ENCODE measurements at places on chromosomes 1 and 21. TPM values are rescaled to one million over a fixed set of nuclear protein-coding genes. Genes with fewer than 3 reads are reported as not detected.
A peak's percentile ranks its signal among the peaks of the same experiment; 100 is the strongest.

Gene NPR1
- total RNA-seq, result 0.16 TPM

Gene NHLH1
- 0.31 TPM for total RNA-seq

Gene DIP2A
- total RNA-seq, result 39.2 TPM

Gene CLCNKB
- total RNA-seq, result 0.34 TPM

Gene ASH1L
- total RNA-seq, result 51.5 TPM

Gene CRYBG2
- not detected for total RNA-seq

Gene TTC24
- total RNA-seq, result not detected

Gene CFHR1
- total RNA-seq, result not detected

Gene HCRTR1
- 0.50 TPM for total RNA-seq

Gene EPB41
- total RNA-seq, result 9.7 TPM

Gene DHX9
- total RNA-seq, result 137 TPM

Gene AMPD1
- not detected for total RNA-seq

Gene LMOD1
- 15.9 TPM for total RNA-seq

Gene SPSB1
- total RNA-seq, result 52.8 TPM

GRCh38 chr1:153543736-153544135, 1.9 kb downstream of the S100A4 start:
- peak overlapping the region; percentile 99 for H3K27ac ChIP-seq
- H3K4me3 ChIP-seq, result peak overlapping the region; percentile 78
- H3K27me3 ChIP-seq, result no peaks in the 10 kb centered on the region
- DNase-seq, result no peak
- H3K4me1 ChIP-seq, result peaks cover 96% of the 10 kb centered on the region

GRCh38 chr1:160761886-160762285, 22.8 kb downstream of the SLAMF7 start:
- no peak overlapping the region for H3K4me3 ChIP-seq
- no peak for DNase-seq
- no peak overlapping the region for H3K27ac ChIP-seq
- H3K36me3 ChIP-seq, result no peaks in the 10 kb centered on the region

- H3K36me3 ChIP-seq, result no peaks in the 10 kb centered on the region
- no peaks in the 10 kb centered on the region for H3K27me3 ChIP-seq
- peak overlapping the region; percentile 82 for H3K27ac ChIP-seq
- no peak for DNase-seq
- H3K4me1 ChIP-seq, result peaks cover 29% of the 10 kb centered on the region
- H3K4me3 ChIP-seq, result no peak overlapping the region
Measured at GRCh38 chr1:8822373-8823294, 5.2 kb upstream of the RERE start.

DNA sequence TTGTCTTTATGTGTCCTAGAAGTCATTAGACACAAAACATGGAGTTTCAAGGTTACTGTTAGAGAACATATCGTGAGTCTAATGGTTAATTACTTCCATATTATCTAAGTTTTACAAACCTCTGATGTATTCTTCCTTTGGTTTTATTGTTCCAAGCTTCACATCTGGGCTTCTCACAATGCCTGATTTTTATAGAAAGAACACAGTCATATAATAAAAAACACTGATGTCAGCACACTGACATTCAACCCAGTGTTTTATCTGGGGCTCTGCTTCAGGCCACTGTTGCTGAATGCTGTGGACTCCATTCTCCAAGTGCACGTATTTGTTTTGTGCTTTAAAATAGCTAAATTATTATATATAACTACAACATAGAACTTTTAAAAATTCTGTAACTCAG, 232.9 kb downstream of the SMYD3 start:
- no peaks in the 10 kb centered on the region for H3K36me3 ChIP-seq
- H3K27ac ChIP-seq, result no peak overlapping the region
- no peaks in the 10 kb centered on the region for H3K27me3 ChIP-seq
- no peak for DNase-seq
- H3K4me1 ChIP-seq, result no peaks in the 10 kb centered on the region
- H3K4me3 ChIP-seq, result no peak overlapping the region

GRCh38 chr1:87077959-87078639, 163.7 kb downstream of the HS2ST1 start:
- H3K4me1 ChIP-seq, result peaks cover 12% of the 10 kb centered on the region
- H3K4me3 ChIP-seq, result no peak overlapping the region
- H3K27ac ChIP-seq, result no peak overlapping the region
- no peaks in the 10 kb centered on the region for H3K36me3 ChIP-seq
- H3K27me3 ChIP-seq, result no peaks in the 10 kb centered on the region

DNA sequence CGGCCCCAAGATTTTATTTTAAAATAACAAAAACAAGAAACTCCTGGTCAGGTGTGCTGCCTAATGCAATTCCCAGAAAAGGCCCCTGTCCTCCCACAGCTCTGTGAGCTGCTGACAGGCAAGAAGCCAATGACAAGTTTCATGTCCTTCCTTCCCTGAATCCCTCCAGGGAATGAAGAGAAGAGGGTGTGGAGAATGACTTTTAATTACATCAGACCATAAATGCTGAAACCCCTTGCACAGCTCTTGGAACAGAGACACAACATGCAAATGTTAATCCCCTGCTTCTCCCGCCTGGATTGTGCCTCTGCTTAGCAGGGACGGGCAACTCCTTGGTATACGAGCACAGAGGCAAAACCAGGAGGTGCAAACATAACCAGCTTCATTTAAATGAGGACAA, 228.1 kb upstream of the CAMK1G start:
- no peak overlapping the region for H3K4me3 ChIP-seq
- no peak overlapping the region for H3K27ac ChIP-seq
- H3K27me3 ChIP-seq, result peaks cover 12% of the 10 kb centered on the region
- no peak for DNase-seq
- H3K36me3 ChIP-seq, result no peaks in the 10 kb centered on the region
- no peaks in the 10 kb centered on the region for H3K4me1 ChIP-seq

GRCh38 chr1:164731161-164731876, 172.3 kb downstream of the PBX1 start:
- H3K4me1 ChIP-seq, result peaks cover 15% of the 10 kb centered on the region
- no peaks in the 10 kb centered on the region for H3K36me3 ChIP-seq
- H3K27me3 ChIP-seq, result no peaks in the 10 kb centered on the region
- no peak overlapping the region for H3K27ac ChIP-seq
- DNase-seq, result no peak
- H3K4me3 ChIP-seq, result no peak overlapping the region

GRCh38 chr1:162562470-162562828, 927 bp downstream of the UAP1 start:
- no peaks in the 10 kb centered on the region for H3K27me3 ChIP-seq
- DNase-seq, result no peak
- H3K4me3 ChIP-seq, result peak overlapping the region; percentile 90
- H3K4me1 ChIP-seq, result peaks cover 44% of the 10 kb centered on the region
- H3K36me3 ChIP-seq, result peaks cover 7% of the 10 kb centered on the region
- H3K27ac ChIP-seq, result peak overlapping the region; percentile 96

- H3K27me3 ChIP-seq, result no peaks in the 10 kb centered on the region
- H3K4me3 ChIP-seq, result peak within 1 kb of the TSS; percentile 90
- DNase-seq, result peak; percentile 96
- peaks cover 15% of the 10 kb centered on the region for H3K36me3 ChIP-seq
Measured at GRCh38 chr21:26845066-26845758, at the start of gene ADAMTS1. TSS of gene ADAMTS1 (minus strand) at chr21:26845409. CDS start at chr21:26844954, 455 bp downstream.

- H3K36me3 ChIP-seq, result no peaks in the 10 kb centered on the region
- H3K4me3 ChIP-seq, result no peak overlapping the region
- no peaks in the 10 kb centered on the region for H3K27me3 ChIP-seq
- no peaks in the 10 kb centered on the region for H3K4me1 ChIP-seq
Measured at GRCh38 chr1:37131281-37131680, 97.0 kb upstream of the GRIK3 start.

DNA sequence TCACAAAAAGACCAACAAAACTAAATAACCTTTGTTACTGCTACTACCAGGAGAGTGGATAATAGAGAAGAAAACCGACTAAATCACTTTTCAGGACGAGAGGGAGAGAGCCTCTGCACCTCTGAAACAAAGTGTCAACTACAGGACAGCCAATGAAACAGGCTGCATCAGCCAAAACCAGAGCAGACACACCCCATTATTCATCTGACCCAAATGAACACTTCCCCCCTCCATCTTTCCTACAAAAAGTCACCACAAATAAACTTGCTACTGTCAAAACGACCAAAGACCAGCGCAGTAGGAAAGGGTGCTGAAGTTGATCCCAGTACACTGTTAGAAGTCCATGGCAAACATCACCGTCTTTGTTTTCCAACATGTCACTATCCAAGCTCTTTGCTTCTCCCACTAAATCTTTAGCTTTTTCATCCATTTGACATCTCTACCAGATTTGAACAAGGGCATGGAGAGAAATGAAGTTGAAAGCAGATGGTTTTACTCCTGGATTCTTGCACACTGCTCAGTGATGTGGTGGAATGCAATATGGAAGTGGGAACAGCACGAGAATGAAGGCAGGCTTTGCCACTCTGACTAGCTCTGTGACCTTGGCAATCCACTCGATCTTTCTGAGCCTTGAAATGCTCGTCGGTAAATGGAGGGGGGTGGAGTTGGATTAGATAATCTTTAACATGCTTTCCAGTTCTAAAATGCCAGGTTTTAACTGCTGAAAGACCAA, 20.5 kb downstream of the DSTYK start:
- H3K36me3 ChIP-seq, result peaks cover 6% of the 10 kb centered on the region
- peaks cover 13% of the 10 kb centered on the region for H3K4me1 ChIP-seq
- H3K27ac ChIP-seq, result no peak overlapping the region
- no peaks in the 10 kb centered on the region for H3K27me3 ChIP-seq
- no peak overlapping the region for H3K4me3 ChIP-seq

GRCh38 chr21:35316933-35317332, 267.8 kb upstream of the RUNX1 start:
- DNase-seq, result no peak
- no peak overlapping the region for H3K4me3 ChIP-seq
- no peaks in the 10 kb centered on the region for H3K4me1 ChIP-seq
- peaks cover 36% of the 10 kb centered on the region for H3K27me3 ChIP-seq
- no peaks in the 10 kb centered on the region for H3K36me3 ChIP-seq

DNA sequence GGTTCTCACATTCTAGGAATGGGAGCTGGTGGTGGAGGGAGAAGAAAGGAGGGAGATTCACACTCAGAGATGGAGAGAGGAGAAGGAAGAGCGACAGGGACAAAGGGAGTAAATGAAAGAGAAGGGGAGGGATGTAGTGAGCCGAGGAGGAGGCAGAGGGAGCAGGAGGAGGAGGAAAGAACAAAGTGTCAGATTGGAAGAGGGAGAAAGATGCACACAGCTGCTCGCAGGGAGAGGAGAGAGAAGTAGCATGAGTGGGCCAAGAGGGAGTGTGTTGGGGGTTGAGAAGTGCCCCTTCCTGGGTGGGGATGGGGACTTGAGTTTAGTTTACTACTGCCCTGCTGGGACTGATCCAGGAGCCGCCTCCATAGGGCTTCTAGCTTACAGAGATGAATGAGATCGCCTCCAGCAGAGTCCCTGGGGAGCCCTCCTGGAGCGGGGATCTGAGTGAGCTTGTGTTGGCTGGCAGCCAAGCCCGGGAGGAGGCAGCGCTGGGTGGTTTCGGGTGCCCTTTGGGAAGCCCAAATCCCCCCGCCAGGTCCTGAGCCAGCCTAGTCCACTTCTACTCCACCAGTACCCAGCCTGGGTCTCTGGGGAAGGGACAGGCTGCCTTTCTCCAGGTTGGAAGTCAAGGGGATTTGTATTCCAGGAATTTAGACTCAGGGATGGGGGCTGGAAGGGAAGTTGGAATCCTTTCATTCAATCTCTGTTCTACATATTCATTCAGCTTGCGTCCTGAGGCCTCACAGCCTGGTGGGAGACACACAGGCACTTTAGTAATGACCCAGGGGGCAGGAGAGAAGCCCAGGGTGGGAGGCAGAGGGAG, 20.9 kb downstream of the PTPRU start:
- H3K36me3 ChIP-seq, result no peaks in the 10 kb centered on the region
- DNase-seq, result no peak
- H3K27ac ChIP-seq, result no peak overlapping the region

GRCh38 chr1:151340870-151341754, 5.9 kb downstream of the RFX5 start:
- no peak for DNase-seq
- H3K4me1 ChIP-seq, result peaks cover 10% of the 10 kb centered on the region
- peak overlapping the region; percentile 37 for H3K27ac ChIP-seq
- no peaks in the 10 kb centered on the region for H3K27me3 ChIP-seq
- H3K36me3 ChIP-seq, result peaks cover 6% of the 10 kb centered on the region
- H3K4me3 ChIP-seq, result no peak overlapping the region
